ENCODE measurements at places on chromosomes 12 and 14.
A peak's percentile ranks its signal among the peaks of the same experiment; 100 is the strongest.

- DNase-seq = peak; percentile 56
These were observed 35.1 kb downstream of the TMBIM6 start for GRCh38 chr12:49776413-49776812.

GRCh38 chr14:97377550-97377949 lies 580.4 kb downstream of the VRK1 start:
- no peak for DNase-seq

- DNase-seq = no peak
These were observed 10.2 kb downstream of the SYT10 start for GRCh38 chr12:33429468-33429867.

GRCh38 chr12:48816143-48816854 lies 2.0 kb upstream of the CACNB3 start:
- no peak for DNase-seq

DNA sequence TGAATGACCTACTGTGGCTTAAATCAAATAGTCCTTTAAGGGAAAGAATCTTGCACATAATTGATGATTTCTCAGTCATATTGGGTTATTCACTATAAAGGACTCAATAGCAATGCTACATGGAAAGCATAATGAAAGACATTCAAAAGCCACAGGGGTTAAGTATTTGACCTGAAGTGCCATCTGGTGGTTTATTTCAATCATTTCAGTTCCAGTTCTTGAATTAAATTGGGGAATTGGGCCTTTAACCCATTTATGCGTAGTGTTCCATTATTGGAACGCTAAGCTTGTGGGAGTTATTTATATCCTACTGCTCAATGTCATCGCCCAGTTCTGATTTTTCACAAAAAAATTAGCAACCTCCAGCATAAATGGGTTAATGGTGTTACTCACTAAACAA lies 41.3 kb upstream of the C12orf71 start:
- no peak for DNase-seq

DNA sequence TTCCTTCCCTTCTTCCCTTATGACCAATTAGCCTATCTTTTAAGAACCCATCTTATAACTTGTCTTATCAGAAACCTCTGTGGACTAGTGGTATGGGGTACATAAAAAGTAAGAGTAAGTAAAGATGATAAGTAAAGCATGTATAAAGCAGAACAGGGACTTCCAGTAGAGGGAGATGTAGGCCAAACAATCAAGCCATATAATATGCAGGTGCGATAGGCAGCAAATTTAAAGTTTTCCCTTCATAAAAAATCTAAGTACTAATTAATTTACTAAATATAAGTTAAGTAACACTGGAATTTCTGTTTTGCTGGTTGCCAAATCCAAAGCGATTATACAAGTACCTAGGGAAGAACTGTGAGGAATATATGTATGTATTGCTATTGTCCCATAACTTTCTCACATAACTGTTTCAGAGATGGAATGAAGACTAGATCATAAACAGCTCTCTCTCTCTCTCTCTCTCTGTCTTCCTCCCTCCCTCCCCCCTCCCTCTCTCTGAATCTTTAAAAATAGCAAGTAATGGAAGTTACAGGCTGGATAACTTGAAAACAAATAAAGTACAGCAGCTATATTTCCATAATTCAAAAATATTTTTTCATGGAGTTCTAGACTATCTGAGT lies 25.7 kb downstream of the METTL25 start:
- DNase-seq = no peak

- DNase-seq = no peak
These were observed 126.9 kb downstream of the BICD1 start for GRCh38 chr12:32233568-32233967.

DNA sequence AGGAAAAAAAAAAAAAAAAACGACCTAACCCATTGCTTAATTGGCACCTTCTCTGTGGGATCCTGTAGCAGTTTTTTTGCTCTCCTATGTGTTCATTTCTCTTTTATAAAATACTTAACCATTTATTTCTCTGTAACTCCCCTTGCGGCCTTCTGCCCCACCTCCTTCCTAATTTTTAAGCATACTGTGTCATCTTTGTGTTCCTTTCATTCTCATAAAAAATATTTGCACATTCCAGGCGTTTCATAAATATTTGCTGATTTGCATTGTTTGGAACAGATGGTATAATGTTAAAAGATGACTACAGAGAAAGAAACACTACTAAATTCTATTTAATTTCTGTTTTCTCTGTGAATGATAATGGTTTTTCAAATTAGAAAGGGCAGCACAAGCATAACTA lies 77.9 kb downstream of the NPAS3 start:
- no peak for DNase-seq

DNA sequence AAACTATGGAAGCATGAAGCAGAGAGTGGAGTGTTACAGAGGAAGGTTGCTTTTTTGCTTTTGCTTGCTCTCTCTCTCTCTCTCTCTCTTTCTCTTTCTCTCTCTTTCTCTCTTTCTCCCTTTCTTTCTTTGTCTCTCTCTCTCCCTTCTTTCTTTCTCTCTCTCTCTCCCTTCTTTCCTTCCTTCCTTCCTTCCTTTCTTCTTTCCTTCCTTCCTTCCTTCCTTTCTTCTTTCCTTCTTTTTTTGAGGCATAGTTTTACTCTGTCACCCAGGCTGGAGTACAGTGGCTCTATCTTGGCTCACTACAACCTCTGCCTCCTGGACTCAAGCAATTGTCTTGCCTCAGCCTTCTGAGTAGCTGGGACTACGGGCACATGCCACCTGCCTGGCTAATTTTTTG lies 7.6 kb downstream of the ARHGDIB start:
- no peak for DNase-seq

DNA sequence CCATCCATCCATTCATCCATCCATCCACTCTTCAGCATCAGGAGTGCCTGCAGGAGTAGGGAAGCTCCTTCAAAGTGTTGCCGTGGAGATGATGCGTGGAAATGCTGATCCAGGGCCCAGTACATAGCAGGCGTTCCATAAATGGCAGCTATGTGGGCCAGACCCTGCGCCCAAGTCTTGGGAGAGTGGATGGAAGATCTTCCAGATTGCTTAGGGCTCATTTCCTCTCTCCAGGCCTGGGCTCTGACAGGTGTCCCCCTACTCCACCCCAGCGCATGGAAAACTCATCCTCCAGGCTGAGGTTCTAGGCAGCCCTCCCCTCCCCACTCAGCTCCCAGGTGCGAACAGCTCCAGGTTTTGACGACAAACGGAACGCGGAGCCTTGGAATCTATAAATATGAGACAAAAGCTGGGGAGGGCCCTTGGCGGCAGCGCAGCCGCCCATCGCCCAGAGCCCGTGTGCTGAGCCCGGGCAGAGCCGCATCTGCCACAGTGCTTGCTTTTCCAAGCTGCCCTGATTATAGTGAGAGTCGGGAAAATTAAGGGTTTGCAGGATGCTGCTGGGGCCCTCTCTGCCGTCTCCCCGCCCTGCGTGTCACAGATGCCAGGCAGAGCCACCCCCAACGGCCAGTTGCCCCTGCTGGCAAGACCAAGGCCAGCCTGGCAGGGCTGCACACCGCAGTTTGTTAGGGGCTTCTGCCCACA lies 1.6 kb downstream of the BEGAIN start:
- no peak for DNase-seq

GRCh38 chr12:130617219-130617618 lies 98.9 kb downstream of the RIMBP2 start:
- DNase-seq = no peak

- no peak for DNase-seq
These were observed 78.8 kb downstream of the GSC start for GRCh38 chr14:94690896-94691659.

DNA sequence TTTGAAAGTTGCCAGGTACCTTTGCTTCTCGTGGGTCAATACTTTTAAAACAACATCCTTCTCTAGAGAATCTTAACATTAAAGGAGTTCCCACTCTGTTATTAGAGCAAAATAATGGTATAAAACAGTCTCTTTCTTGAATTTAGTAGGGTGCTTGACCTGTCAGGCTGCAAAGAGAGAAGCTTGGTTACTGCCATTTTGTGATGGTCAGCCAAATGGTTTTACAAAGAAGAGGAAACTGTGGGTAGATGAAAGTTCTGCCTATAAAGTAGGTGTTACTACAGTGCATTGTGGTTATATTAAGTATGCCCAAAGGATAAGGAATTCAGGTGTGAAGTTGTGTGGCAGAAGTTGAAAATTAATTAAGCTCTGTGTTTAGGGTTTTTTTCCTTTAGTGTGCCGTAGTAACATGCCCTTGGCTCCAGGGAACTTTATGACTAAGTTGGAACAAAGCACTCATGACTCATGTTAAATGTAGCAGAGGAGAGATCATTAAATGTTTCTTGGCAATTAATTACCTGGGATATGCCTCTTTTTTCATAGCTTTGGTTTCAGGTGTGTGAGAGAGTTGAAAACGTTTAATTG lies 354.0 kb upstream of the KITLG start:
- DNase-seq = no peak

DNA sequence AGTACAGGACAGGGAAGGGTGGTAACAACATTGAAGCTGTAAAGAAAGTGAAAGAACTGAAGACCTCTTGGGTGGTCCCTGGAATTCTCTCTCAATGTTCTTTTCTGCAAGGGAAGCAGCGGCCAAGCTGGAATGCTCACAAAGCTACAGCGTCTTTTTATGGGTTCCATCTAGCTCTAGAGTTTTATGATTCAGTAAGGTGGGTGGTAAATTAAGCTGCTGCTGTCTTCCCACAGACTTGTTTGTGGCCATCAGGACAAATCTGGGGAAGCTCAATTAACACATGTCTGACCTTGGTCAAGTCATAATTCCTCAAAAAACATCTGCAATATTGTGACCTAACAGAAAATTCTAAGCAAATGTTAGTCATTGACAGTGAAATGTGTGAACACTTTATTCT lies 139.1 kb downstream of the MED13L start:
- DNase-seq = no peak

DNA sequence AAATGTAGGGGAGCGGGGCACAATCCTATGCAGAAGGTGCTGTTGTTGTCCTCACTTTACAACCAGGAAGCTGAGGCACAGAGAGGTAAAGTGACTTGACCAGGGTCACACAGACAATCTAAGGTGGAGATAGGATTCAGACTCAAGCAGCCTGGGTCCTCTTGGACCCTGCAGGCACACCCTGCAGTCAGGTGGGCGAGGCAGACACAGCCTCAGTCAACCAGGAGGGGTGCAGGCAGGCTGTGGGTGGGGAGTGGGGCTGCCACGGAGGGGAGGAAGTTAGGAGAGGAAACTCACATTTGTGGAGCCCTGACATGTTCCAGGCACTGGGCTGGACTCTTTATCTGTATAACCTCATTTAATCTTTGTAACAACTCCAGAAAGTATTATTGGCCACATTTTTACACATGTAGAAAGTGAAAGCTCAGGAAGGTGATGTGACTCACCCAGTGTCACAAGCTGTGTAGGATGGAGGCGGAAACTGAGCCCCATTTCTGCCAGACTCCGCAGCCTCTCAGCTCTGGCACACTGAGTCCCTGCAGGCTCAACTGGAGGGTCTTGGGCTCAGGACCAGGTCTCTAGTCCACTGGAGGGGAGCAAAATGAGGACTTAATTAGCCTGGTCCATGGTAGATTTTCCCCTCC lies 24.9 kb upstream of the CHGA start:
- DNase-seq = peak; percentile 23

DNA sequence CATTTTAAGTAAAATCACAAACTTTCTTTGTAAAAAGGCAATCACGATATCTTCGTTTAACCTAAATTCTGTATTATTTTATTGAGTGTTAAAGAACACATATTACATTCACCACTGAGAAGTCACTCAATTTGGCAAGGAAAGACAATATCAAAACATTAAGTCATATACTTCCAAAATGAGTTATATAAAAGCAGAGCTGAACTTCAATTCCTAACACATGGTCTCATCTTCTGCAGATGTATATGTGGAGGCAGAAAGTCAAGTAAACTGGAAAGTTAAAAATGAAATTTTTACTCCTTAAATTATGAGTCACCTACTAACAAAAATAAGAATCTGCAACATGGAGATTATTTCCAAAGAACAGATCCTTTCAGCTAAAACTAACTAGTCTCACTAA lies 28.7 kb downstream of the BMAL2 start:
- no peak for DNase-seq

- no peak for DNase-seq
These were observed 10.7 kb downstream of the UBE3B start for GRCh38 chr12:109488051-109488665.

GRCh38 chr14:99320621-99321235 lies 48.7 kb upstream of the BCL11B start:
- no peak for DNase-seq

GRCh38 chr12:12604740-12605139 lies 6.9 kb upstream of the CREBL2 start:
- DNase-seq = no peak

DNA sequence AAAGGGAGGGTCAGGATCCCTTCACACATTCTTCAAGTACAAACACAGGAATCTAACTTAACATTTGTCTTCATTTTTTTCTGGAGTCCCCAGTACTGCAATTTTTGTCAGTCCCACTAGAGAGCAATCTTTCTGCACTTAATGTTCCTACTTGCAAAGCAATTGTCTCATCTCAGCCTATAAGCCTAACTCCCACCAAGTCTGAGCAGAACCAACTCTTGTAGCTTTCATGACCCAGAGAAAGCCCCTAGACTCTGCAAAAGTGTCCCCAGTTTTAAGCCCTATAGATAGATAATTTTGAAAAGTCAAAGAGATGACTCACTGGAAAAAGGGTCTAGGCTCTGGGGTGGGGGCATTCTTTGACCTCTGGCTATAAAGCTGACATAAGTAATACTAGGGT lies 1.8 kb upstream of the ZBTB39 start:
- DNase-seq = no peak

GRCh38 chr12:101608301-101609133 lies 13.7 kb downstream of the MYBPC1 start:
- no peak for DNase-seq

GRCh38 chr14:61074852-61075251 lies 93.8 kb downstream of the SLC38A6 start:
- DNase-seq = no peak

GRCh38 chr14:33035416-33036194 lies 96.9 kb downstream of the NPAS3 start:
- DNase-seq = no peak

GRCh38 chr12:49925433-49926204 lies 21.9 kb upstream of the FAIM2 start:
- no peak for DNase-seq

DNA sequence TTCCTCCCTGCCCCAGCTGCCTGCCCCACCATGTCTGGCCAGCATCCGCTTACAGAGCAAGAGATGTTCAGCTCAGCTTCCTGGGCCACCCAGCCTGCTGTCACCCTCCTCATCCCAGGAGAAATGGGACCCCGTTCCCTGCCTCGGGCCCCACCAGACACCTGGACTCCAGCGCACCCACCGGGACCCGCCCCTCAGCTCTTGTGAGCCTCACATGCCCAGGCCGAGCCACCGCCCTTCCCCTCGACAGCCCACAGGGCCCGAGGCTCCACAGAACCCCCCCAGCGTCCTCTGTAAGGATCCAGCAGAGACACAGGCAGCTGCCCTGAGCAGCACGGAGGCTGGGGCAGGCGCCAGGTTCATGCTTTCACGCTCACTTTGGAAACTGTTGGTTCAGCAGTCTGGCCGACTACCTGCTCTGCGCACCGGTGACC lies 18.4 kb upstream of the C14orf180 start:
- no peak for DNase-seq

- DNase-seq = peak; percentile 25
These were observed 31.1 kb upstream of the MON2 start for GRCh38 chr12:62435303-62436163.

GRCh38 chr12:101793401-101793800 lies 37.4 kb downstream of the GNPTAB start:
- DNase-seq = no peak

GRCh38 chr14:104130974-104131651 lies 7.3 kb upstream of the KIF26A start:
- DNase-seq = no peak

All from activated T-cell treated with anti-CD3 and anti-CD28 coated beads for 48 hours (primary cell).